CD4-positive, alpha-beta memory T cell (primary cell): ENCODE measurements at places on chromosomes 16 and 17.

DNA sequence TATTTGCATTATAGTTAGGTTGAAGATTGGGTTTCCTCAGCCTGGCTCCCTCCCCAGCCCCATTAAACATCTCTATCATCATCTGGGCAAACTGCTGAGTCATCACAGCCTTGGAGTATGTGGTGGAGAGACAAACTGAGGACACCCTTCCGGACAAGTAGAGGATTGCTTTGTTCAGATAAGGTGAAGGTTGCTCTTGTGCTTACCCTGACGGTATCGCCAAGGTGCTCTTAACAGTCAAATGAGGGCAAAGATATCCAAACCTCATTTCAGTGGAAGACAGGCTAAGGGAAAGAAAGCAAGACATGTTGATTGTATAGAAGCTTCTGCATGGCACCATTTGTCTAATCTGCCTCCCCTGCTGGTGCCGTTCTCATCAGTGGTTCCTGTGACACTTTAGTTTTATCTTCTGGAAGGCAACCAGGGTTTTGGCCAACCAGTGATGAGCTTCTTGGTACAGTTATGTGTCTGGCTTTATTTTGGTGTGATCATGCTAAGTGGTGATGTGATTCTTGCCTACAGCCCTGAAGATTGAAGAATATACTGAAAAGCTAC lies 56.9 kb upstream of the LGALS9 start:
- no peak for DNase-seq

DNA sequence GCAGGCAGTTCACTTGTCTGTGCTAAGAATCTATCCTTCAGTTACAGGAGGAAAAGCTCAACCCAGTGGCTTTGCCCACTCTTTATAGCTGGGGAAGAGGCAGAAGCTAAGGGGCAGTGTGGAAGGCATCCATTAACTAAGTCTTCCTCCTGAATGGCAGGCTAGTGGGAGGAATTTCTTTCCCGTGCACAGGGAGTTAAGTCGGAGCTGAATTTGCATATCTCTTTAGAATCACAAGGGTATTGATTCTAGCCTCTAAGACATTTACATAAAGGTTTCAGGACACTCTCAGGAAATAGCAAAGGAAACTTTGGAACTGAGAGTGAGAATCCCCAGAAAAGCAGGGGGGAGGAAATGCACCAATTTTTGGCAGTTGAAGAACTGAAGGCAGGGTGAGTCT lies 245.6 kb downstream of the CA10 start:
- DNase-seq, result no peak

GRCh38 chr17:30567231-30568116 lies 90.3 kb downstream of the GOSR1 start:
- no peak for DNase-seq

DNA sequence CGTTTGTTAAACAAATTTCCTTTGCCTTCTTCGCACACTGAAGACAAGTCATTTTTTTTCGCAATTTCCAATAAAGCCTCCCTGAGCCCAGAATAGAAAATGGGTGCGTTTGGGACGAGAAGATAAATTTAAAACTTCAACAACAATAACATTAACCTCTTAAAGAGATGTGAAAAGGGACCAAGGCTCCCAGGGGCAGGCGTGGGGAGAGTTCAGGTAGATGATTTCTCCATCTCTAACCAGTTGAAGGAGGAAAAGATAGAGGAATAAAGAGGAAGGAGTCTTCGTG lies 1.3 kb upstream of the HOXB4 start:
- DNase-seq, result no peak

DNA sequence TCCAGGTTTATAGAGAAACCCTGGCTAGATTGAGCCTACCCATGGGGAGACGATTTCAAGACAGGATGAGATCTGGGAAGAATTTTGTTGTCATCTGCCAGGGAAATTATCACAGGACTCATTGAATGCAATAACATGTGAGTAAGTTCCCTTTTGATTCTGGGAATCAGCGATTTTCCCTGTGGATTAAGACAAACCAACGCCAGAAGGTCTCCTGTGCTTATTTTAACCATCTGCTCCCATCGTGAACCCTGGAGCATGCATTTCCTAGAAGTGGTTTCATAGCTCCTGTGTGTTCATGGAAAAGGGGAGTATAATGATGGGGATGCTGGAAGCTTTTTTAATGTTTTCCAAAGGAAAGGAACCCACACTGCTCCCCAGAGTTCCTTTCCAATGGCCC lies 21.0 kb upstream of the ARHGAP44 start:
- no peak for DNase-seq

- DNase-seq, result peak; percentile 44
These were observed 989 bp upstream of the DUSP14 start for GRCh38 chr17:37488607-37489196.

- no peak for DNase-seq
These were observed 518 bp downstream of the MT1E start for GRCh38 chr16:56625943-56626654.

DNA sequence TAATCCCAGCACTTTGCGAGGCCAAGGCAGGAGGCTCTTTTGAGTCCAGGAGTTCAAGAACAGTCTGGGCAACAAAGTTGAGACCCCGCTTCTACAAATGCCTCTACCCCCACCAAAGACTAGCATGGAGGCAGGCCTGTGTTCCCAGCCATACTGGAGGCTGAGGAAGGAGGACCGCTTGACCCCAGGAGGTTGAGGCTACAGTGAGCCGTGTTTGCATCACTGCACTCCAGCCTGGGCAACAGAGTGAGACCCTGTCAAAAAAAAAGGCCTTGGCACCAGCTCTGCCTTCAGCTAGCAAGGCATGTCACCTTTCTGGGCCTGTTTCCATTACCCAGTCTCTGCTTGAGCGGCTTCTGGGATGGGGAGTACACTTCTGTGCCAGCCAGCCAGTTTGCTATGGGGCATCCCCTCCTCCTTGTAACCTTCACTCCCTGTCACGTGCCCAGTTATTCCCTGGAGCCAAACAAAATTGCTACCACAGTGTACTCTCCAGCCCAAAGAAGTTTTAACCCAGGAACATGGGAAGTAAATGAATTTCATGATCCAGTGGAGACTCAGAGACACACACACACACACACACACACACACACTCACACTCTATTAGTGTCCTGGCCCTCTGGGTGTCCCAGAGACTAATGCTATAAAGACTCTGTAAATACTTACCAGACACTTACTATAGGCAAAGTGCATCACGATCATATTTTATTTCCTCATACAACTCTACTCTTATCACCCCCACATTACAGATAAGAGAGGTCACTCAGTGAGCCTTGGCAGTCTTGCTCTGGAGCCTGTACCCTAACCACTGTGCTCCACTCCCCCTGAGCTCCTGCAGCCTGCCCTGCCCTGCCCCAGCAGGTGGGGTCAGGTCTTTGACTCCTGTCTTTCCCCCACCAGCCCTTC lies 2.5 kb downstream of the CISD3 start:
- DNase-seq, result no peak

GRCh38 chr17:74210191-74211140 lies 2.9 kb upstream of the TTYH2 start:
- DNase-seq, result peak; percentile 82

DNA sequence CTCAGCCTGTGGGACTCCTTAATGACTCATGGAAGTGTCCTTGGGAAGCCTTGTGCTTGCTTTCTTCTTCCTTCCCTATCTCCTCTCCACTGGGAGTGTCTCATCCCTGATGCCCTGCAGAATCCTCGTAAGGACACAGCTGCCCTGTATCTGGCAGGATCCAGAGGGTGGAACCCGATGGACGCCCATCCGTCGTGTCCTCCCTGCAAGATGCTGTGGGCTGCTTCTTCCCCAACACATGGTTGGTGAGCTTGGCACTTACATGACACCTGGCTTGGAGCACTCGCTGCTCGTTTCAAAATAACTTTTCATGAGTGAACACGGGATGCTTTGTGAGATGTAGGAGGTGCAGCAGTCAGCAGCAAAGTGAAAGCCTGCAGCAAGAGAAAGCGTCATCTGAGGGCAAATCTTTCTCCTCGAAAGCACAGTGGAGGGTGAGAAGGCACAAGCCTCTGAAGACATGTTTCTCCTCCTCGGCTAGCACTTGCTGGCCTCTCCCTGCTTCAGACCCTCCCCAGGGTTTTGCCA lies 3.3 kb downstream of the CCL15 start:
- DNase-seq, result no peak

DNA sequence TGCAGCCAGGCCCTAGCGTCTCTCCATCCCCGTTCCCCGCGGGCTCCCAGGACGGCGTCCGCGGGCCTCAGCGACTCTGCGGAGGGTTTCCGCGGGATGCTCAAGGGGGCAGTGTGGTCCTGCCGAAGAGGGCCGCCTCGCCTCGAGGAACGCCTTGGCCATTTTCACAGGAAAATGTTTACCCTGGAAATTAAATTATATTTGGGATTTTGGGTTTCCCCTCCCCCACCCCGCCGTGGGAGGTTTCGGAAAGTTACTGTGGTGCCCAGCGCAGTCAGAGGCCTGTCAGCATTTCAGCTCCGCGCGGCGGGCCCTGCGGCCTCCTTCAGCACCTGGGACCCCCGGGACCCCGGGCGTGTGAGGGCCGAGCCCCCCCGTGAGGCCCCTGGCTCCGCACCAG lies 94.5 kb downstream of the PCTP start:
- DNase-seq, result no peak

DNA sequence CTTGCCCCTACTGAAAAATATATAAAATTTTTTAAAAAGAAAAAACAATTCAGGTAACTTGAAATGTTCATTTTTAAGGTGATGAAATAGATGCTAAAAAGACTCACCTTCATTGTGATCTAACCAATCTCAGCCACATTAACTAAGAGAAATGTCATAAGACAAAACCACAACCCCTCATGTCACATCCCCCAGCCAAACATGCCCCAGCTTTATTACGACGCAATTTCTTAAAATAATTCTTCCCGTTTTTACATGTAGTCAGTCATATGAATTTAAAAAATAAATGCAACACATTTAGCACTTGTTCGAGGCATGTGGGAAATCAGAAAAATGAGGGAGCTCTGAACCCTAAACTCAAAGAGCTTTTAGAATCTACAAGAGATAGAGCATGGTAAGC lies 9.5 kb downstream of the AMFR start:
- DNase-seq, result no peak

- DNase-seq, result no peak
These were observed 8.3 kb downstream of the CAPNS2 start for GRCh38 chr16:55574811-55575210.

- no peak for DNase-seq
These were observed 116.5 kb downstream of the CMIP start for GRCh38 chr16:81560979-81561657.

- no peak for DNase-seq
These were observed 15.2 kb downstream of the RDM1 start for GRCh38 chr17:35915153-35915964.

GRCh38 chr17:72714357-72714966 lies 378.0 kb downstream of the SLC39A11 start:
- no peak for DNase-seq

DNA sequence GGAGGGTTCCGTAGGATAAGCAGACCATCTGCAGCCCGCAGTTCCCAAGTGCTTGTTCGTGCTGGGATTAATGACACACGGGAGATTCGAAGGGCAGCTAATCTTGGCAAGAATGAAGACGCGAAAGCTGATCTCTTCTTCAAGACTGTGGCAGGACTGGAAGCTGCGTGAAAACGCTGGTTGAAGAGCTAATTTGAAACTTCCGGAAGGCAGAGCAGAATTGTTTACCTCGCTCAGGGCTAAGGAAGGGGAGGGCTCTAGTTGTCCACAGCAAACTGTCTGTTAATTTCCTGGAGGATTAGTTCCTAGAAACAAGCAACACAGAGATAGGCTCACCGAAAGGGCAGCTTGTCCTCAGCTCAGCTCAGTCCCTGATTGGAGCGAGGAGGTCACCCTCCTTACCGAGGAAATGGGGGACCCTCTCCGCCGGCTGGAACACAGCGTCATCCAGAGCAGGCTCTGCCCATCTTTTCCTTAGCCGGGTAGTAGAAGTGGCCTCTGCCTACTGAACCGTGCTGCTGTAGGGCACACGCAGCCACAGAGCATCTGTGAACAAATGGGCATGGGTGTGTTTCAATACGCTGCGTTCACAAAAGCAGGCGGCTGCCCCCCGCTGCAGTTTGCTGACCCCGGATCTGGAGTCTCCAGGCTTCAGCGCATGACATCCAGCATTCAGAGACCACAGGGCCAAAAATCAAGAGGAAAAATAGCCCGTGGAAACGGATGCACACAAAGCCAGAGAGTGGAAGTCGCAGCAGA lies 16.7 kb upstream of the BAIAP2 start:
- DNase-seq, result no peak

DNA sequence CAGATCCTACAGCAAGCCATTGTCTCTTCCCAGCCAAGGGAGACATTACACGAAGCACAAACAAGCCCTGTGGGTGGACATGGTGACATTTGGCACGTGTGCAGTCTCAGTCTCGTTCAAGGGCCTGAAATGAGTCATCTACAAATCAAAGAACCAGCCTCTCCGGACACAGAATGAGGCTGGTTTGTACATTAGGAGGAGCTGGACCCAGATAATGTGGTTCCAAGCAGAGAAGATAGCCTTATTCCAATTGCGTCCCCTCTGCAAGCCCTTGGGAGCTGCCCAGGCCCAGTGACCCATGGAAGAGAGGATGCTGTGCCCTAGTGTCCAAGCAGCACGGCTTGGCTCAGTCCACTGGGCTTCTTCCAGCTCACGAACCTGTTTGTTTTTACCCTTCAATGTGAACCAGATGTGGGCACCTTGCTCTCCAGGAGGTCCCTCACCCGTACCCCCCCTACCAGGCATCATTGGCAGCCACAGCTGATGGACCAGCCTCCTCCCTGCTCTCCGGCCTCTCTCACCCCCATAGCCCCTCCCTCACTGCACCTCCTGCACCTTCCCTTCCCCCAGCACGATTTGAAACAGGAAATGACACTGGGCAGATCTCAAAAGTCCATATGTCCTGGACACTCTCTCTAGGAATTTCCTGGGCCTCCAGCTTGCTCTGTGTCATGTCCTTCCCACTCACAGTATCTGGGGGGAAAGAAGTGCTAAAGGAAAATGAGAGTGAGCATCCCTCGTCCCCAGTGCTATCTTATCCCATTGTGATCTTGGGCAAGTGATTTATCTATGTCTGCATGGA lies 26.2 kb downstream of the KPNA2 start:
- no peak for DNase-seq

DNA sequence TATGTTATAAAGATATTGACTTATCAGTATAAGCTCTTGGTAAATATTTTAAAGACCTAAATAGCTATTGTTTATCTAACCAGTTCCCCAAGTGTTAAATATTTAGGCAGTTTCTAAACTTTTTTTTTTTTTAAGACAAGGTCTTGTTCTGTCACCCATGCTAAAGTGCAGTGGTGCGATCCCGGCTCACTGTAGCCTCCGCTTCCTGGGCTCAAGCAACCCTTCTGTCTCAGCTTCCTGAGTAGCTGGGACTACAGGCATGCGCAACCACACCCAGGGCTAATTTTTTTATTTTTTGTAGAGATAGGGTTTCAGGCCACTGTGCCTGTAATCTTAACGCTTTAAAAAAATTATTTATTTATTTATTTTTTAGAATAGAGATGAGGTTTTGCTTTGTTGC lies 43.5 kb downstream of the SNX29 start:
- no peak for DNase-seq

GRCh38 chr16:15607700-15608396 lies 35.1 kb downstream of the MARF1 start:
- no peak for DNase-seq

DNA sequence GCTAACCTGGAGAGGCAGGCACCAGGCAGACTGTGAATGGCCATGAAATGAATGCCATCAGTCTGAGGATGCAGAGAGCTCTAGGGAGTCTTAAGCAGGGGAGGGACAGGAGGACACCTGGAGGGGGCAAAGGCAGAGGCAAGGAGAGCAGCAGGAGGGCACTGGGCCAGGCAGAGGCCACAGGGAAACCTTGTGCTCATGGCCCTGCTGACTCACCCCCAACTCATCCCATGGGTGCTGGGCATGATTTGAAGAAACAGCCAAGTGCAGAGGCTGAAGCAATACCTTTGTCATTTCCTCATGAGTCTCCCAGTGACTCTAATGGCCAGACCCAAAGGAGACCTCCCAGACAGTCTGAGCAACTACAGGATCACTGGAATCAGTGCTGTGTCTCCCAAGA lies 141.4 kb downstream of the TMEM132E start:
- no peak for DNase-seq
